ENCODE measurements at places on chromosomes 1 and 21.

- DNase-seq, result no peak
Observed at GRCh38 chr1:156119503-156120209, 5.1 kb downstream of the LMNA start.

- no peak for DNase-seq
Observed at GRCh38 chr1:36144413-36144812, 4.9 kb downstream of the TRAPPC3 start.

- DNase-seq, result no peak
Observed at GRCh38 chr21:14993115-14993514, 71.7 kb downstream of the NRIP1 start.

GRCh38 chr1:52190500-52191252, 48.8 kb downstream of the ZFYVE9 start:
- DNase-seq, result no peak

GRCh38 chr1:226494092-226494609, 54.4 kb upstream of the STUM start:
- DNase-seq, result no peak

GRCh38 chr1:38044221-38045215, 2.1 kb downstream of the POU3F1 start:
- DNase-seq, result no peak

Measured in Panc1 (cell line).